GM12878 (cell line): ENCODE measurements at places on chromosomes 12 and 14. TPM values are rescaled to one million over a fixed set of nuclear protein-coding genes. Genes with fewer than 3 reads are reported as not detected.

DNA sequence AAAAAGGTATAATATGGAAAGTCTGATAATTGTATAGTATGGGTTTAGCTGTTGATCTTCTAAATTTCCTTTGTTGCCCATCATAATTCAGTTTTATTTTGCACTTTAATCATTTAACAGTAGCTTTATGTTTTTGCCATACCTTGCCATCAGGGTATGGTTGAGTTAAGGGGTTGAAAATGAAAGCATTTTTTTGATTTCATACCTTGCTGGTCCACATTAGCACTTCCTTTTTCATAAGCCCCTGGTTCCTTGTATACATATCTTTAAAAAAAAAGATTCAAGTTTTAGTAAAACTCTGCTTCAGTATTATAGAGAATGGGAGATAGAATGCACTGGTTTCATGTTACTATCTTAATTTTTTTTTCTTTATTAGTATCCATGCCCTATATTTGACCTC lies 71.1 kb downstream of the MIPOL1 start:
- no peak for DNase-seq

DNA sequence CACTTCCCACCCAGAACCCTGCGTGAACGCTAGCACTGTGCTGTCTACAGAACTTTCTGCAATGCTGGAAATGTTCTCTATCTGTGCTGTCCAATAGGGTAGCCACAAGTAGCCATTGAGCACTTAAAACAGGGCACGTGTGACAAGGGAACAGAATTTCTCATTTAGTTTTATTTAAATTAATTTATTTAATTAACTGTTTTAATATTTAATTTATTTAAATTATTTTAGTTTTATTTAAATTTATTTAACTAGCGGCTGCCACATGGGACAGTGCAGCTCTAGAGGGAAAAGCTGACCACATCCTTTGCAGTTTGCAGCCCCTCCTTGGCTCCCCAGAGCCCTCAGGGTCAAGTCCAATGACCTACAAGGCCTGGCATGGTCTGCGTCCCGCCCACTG lies 35.0 kb upstream of the CORO1C start:
- no peak for DNase-seq

The KLRF1 gene
- not detected in 2 replicates for polyA plus RNA-seq

The PLCZ1 gene
- not detected in 2 replicates for polyA plus RNA-seq

The IL22 gene
- not detected in 2 replicates for polyA plus RNA-seq

The SLC2A3 gene
- 5.9 and 6.6 TPM in 2 replicates for polyA plus RNA-seq

DNA sequence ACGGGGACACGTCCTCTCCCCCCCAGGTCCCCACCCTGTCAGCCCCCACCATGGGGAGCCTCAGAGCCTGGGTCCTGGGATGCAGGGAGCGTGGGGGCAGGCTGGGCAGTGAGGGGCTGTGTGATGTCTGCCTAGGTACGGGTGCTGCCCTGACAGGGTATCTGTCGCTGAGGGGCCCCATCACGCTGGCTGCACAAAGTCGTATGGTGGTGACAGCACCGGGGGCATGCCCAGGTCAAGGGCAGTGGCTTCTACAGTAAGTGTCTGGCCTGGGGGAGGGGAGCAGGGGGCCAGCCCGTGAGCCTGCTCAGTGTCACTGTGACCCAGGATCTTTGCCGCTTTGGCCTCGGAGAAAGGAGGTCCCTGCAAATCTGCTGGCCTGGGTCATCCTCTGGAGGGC lies 23.3 kb downstream of the PAPLN start:
- DNase-seq = no peak

The KCNC2 gene
- polyA plus RNA-seq = not detected in 2 replicates

The IRAK3 gene
- 3.1 and 4.0 TPM in 2 replicates for polyA plus RNA-seq

DNA sequence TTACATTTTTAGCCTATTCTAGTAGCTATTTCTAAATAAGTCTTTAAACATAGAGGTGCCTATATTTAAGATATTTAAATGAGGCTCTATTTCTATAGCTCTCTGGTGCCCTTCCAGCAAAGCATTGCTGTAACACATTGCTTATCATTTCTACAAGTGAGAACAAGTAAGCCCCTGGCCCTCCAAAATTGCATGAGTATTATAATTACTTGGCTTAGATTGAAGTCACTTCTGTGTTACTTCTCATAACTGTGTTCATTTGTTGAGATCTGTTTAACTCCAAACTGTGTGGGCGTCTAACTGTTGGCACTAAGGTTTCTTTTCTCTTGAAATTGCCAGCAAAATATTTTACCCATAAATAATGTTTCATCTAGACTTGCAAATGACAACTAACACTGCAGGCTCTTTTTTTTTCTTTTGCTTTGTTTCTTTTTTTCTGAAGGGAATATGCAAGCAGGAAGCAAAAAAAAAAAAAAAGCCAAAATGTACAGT lies 66.5 kb downstream of the DAD1 start:
- DNase-seq = no peak

The ZDHHC22 gene
- not detected in 2 replicates for polyA plus RNA-seq

- no peak for DNase-seq
Observed at GRCh38 chr14:103115845-103116572, 7.3 kb upstream of the TNFAIP2 start.
